ENCODE measurements at places on chromosomes 7 and 10.

- no peak for DNase-seq
Observed at GRCh38 chr10:113132591-113133121, 182.6 kb downstream of the TCF7L2 start.

GRCh38 chr7:83457022-83457892 is 191.7 kb downstream of the SEMA3E start:
- DNase-seq: no peak

GRCh38 chr10:4541292-4541691 is 284.7 kb upstream of the AKR1E2 start:
- no peak for DNase-seq

DNA sequence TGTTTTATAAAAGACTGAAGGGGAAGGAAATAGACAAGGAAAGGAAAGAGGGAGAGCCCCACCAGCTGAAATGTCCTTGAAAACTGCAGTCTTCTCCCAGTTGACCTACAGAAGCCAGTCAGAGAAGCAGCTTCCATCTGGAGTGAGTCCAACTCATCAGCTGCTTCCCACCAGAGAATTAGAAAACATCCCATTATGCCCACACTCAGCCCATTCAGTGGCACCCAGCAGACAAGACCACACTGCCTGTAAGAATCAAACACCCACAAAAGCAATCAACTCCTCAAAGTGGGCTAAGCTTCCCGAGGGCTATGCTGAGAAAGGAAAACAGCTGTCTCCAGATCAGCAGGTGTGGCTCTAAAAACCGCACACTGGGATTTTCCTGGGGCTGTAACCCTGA is 29.6 kb upstream of the TMEM213 start:
- no peak for DNase-seq

GRCh38 chr10:95287281-95287680 is 3.5 kb downstream of the PDLIM1 start:
- no peak for DNase-seq

GRCh38 chr7:117169907-117170306 is 153.0 kb downstream of the WNT2 start:
- no peak for DNase-seq

DNA sequence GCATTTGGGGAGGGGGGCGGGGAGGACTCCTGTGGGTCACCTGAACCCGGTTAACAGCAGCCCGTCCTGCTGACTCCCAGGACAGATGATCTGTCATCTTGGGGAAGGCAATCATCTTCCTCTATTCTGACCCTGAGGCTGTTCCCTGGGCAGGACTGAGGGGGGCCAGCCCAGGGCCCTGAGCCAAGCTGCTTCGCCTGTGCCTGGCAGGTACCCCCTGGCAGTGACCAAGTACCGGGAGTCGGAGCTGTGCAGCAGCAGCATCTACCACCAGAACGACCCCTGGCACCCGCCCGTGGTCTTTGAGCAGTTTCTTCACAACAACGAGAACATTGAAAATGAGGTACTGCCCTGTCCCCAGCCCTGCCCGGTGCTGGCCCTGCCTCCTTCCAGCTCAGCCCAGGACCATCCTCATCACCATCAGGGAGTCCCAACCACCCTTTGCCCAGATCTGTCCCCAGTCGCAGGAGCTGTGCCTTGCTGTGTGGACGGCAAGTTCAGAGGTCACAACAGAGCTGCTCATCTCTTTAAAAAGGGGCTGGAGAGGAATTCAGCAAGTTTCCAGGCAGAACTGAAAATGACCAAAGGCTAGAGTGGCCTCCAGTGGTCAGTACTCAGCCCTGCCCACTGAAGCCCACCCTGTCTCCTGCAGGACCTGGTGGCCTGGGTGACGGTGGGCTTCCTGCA is 8.1 kb downstream of the AOC1 start:
- no peak for DNase-seq

DNA sequence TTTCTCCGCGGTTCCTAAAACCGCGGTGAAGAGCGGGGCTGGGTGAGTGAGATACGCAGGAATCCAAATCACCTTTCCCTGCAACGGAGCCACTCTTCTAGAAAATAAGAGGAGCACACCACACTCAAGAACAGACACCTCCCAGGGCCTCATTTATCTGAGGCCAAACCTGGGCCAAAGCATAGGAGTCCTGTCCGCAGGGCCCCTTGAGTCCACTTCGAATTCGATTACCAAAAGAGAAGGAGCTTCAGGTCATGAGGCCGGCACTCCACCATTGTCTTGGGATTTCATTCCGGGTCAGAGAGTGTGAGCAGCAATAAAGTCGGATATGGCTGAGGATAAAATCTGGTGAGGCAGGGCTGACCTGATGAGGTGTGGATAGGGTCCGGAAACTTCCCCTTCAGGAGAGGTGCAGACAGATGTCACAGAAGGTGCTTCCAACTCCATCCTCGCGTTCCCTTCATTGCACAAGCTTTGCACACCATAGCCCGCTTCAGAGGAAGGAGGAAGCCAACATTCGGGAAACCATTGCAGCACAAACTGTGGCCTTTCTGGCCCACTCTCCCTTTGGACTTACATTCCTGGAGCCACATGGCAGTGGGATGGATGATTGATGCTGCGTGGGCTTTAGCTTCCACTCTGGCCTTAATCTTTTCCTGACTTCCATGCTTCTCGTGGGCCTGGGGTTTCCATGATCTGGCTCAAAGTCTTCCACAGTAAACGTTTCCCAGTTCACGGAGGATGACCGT is 27.2 kb upstream of the ZNF273 start:
- no peak for DNase-seq

- no peak for DNase-seq
Observed at GRCh38 chr10:30047924-30048531, 11.4 kb downstream of the JCAD start.

GRCh38 chr7:127889677-127890076 is 141.6 kb downstream of the LRRC4 start:
- DNase-seq: no peak

DNA sequence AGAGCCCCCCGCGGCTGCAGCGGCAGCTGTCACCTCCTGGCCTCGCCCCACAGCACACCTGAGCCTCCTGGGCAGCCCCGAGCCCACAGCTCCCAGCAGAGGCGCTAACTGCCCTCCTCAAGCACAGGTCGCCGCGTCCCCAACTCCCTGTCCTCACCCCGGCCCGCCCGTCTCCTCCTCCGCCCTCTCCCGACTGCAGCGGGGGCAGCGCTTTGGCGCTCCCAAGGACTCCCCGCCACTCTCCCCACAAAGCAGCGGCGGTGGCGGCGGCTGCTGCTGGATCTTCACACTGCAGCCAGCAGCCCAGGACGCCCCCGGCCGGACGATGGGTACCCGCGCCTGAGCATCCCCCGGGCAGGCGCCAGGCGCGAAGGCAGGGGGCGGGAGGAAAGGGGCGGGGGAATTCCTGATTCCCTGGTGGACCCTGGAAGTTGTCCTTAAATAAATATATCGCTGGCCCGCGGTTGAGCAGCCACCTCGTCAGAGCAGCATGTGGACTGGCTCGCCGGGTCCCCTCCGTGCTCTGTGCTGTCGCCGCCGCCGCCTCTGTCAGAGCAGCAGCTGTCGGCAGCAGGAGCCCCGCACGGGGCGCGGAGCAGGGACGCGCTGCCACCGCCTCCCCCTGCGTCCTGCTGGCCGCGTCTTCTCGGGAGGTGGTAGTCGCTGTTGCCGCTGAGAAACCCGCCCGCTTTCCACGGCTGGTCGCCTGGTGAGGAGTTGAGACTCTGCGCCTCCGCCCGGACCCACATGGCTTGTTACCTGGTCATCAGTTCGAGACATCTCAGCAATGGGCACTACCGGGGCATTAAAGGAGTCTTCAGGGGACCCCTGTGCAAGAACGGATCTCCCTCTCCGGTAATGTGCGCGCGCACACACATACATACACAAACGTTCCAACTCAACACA is at the start of gene ZNF804B:
Gene ZNF804B, plus strand, starts transcription at position 471 of the 906 bp plus-strand sequence. Its CDS starts 277 bp downstream, at position 748.
- no peak for DNase-seq

DNA sequence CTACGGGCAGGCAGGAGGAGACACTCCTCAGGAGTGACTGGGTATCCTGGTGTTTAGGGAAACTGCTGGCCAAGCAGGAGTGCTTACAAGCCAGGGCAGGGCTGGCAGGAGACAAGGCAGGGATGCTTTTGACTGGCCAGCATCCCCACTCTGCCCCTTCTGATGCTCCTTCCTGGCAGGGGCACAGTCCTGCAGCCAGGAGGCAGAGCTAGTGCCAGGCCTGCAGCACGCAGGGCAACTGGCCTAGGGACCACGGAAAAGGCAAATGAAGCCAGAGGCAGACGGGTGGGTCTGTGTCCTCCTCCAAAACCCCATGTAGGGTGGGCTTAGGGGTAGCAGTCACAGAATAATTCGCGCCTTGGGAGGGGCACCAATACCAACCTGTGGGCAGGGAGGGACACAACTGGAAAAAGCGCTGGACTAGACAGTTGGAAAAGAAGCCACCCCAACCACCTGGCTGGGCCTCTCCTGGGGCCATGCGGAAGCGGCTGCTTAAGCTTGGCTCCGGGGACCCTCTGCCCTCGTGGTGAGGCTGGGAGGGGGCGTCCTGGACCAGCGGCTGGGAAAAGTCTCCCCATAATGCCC is 4.8 kb downstream of the IMPDH1 start:
- no peak for DNase-seq

DNA sequence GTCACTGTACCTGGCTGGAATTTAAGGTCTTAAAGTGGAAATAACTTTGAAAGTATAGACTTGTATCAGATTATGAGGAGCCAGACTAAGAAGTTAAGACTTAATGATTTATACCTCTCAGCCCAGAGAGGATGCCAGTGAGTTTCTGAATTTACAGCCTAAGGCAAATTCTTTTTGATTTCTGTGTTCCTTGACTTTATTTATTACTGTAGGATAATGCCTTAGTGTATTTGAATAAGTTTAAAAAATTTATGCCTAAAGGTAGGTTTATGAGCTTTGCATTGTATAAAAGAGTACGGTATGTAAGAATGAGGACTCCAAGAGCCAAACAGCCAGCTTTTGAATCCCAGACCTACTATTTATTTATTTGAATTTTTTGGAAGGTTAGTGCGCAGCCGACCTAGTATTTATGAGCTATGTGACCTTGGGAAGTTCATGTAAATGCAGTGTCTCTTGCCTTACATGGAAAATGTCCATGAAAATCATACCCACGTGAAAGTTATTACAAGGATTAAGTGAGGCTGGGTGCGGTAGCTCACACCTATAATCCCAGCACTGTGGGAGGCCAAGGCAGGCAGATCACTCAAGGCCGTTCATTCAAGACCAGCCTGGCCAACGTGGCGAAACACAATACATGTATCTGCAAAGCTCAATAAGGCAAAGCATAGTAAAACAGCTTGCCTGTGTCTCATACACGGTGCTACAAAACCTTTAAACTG is 174.6 kb downstream of the AUTS2 start:
- no peak for DNase-seq

GRCh38 chr7:90592033-90592432 is 4.1 kb upstream of the CDK14 start:
- no peak for DNase-seq

DNA sequence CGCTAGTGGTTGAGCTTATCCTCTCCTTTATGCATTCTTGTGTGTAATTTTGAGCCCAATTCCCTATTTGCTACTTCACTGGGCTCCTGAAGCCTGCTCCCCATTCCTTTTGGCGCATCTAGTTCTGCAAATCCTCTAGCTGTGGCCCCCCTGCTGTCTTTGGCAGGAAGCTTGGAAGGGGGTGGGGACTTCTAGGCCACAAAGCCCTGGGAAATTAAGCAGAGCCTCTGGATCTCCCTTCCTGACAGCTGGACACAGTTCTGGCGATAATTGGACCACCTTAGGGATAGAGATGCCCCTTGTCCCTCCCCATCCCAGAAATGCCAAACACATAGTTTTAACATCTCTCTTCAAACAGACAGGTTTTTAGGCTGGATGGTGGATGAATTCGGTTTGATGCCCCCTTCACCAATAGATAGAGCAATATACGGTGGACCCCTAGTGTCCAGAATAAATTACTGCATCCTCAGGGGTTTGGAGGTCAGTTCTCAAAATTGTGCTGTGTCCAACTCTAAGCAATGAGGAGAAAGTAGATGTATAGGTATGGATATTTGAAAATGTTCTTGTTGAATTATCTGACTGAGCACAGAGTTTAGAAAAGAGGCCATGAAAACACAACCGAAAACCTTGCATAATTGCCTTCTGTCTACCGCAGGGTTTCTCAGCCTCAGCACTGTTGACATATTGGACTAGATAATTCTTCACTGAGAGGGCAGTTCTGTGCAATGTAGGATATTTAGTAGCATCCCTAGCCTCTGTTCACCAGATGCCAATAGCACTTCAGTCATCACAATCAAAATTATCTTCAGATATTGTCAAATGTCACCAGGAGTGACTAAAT is 75.5 kb downstream of the PAPSS2 start:
- DNase-seq: peak; percentile 41

DNA sequence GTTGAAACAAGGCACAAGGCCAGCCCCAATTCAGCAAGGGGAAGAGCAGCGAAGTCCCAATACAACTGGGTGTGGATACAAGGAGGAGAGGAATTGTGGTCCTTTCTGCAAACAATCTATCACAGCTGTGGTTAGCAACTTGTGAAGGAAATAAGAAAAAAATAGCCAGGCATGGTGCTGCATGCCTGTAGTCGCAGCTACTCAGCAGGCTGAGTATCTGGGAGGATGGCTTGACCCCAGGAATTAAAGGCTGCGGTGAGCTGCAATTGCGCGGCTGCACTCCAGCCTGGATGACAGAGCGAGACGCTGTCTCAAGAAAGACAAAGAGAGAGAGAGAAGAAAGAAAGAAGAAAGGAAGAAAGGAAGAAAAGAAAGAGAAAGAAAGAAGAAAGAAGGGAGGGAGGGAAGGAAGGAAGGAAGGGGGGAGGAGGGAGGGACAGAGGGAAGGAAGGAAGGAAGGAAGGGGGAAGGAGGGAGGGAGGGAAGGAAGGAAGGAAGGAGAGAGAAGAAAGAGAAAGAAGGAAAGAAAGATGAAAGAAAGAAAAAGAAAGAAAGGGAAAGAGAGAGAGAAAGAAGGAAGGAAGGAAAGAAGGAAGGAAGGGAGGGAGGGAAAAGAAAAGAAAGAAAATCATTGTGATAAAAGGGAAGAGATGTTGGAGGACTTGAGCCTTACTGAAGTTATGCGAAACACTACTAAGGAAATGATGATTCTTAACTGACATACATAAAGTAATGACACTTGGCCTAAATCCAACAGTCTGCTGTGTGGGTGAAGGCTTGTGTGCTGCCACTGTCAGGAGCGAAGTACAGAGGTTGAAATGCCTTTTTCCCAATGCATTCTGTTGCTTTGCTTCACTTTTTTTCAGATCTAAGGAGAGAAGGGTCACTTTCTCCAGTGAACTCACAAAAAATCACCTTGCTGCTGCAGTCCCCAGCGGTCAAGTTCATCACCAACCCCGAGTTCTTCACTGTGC is 117.0 kb upstream of the STK17A start:
- DNase-seq: no peak

GRCh38 chr10:121352231-121352855 is 245.9 kb downstream of the FGFR2 start:
- DNase-seq: no peak

DNA sequence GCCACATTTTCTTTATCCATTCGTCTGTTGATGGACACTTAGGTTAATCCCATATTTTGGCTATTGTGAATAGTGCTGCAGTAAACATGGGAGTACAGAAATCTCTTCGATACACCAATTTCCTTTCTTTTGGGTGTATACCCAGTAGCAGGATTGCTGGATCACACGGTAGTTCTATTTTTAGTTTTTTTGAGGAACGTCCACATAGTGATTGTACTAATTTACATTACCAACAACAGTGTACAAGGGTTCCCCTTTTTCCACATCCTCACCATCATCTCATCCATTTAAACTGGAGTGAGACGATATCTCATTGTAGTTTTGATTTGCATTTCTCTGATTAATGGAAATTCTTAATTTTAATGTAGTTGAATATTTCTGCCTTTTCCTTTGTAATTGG is 19.3 kb downstream of the VKORC1L1 start:
- no peak for DNase-seq
